ENCODE measurements at places on chromosomes 4 and X. TPM values are rescaled to one million over a fixed set of nuclear protein-coding genes. Genes with fewer than 3 reads are reported as not detected.

Gene ZNF518B
- total RNA-seq, result 6.1 TPM

Gene UCHL1
- total RNA-seq, result 222 TPM

GRCh38 chr4:130163701-130164100, 1067.7 kb downstream of the C4orf33 start:
- no peak for DNase-seq

Gene CLCN5
- 5.0 TPM for total RNA-seq

Gene CCDC149
- 2.2 TPM for total RNA-seq
